ENCODE measurements at places on chromosomes 11 and 22.
A peak's percentile ranks its signal among the peaks of the same experiment; 100 is the strongest.

GRCh38 chr22:44692662-44693007 lies 9.4 kb upstream of the PRR5 start:
- DNase-seq: no peak

GRCh38 chr11:104467404-104467803 lies 303.5 kb upstream of the PDGFD start:
- DNase-seq: no peak

GRCh38 chr11:12377106-12377823 lies at the start of gene PARVA:
PARVA (plus strand) TSS chr11:12377571; CDS start chr11:12377648, 77 bp downstream.
- DNase-seq: no peak

GRCh38 chr11:118128310-118128709 lies 24.3 kb downstream of the SCN4B start:
- no peak for DNase-seq

GRCh38 chr11:57679396-57679795 lies 11.5 kb downstream of the ZDHHC5 start:
- DNase-seq: no peak

GRCh38 chr11:26608507-26609146 lies 36.6 kb upstream of the MUC15 start:
- DNase-seq: no peak

- DNase-seq: no peak
These were observed 147.3 kb downstream of the CCDC34 start for GRCh38 chr11:27215471-27216269.

DNA sequence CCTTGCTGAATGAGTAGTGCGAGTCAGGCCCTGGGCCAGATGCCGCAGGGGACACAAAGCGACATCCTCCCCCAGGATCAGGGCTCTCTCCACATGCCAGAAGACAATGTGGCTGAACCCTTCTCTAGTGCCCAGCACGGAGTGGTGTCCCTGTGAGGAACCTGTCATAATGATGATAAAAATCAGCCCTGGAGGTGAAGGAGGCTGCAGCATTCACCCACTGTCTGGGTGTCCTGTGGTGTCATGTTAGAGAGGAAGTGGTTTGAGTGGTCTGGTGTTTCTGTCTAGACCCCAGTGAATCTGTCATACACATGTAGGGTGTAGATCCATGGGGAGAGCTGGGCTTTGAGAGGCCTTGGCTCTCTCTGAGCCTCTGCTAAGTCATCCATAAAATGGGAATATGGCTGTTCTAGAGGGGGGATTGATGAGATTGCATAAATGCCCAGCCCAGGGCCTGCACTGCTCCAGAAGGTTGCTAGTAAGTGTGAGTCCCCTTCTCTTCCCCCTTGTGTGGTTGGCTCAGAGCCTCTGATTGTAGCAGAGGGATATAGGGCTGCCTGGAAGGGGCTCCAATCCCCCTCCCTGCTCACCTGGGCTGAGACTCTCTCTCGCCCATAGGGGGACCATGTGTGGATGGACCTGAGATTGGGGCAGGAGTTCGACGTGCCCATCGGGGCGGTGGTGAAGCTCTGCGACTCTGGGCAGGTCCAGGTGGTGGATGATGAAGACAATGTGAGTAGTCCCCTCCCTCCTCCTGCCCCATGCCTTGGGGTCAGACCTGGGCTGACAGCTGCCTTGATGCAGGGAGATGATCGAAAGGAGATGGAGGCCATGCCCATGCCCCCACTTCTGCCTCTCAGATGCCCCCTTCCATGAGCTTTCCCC lies 14.3 kb downstream of the MYO7A start:
- no peak for DNase-seq

DNA sequence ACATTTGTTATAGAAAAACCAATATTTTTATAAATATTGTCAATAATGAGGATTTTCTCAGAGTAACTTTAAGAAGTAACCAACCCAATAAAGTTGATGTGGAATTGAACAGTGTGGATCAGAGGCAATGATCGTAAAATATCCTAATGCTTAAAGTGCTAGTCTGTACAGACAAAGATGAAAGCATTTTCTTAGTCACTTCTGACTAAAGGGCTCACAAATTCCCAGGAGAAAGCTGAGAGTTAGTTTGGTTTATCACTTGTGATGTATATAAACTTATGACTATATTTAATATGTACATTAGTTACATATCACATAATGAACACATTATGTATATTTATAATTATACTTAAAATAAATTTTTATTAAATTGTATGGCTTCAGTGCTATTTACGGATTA lies 25.4 kb upstream of the DDI1 start:
- DNase-seq: no peak

GRCh38 chr11:129372609-129373488 lies 2.8 kb upstream of the BARX2 start:
- DNase-seq: no peak

GRCh38 chr11:11808992-11809615 lies 32.7 kb upstream of the USP47 start:
- no peak for DNase-seq

DNA sequence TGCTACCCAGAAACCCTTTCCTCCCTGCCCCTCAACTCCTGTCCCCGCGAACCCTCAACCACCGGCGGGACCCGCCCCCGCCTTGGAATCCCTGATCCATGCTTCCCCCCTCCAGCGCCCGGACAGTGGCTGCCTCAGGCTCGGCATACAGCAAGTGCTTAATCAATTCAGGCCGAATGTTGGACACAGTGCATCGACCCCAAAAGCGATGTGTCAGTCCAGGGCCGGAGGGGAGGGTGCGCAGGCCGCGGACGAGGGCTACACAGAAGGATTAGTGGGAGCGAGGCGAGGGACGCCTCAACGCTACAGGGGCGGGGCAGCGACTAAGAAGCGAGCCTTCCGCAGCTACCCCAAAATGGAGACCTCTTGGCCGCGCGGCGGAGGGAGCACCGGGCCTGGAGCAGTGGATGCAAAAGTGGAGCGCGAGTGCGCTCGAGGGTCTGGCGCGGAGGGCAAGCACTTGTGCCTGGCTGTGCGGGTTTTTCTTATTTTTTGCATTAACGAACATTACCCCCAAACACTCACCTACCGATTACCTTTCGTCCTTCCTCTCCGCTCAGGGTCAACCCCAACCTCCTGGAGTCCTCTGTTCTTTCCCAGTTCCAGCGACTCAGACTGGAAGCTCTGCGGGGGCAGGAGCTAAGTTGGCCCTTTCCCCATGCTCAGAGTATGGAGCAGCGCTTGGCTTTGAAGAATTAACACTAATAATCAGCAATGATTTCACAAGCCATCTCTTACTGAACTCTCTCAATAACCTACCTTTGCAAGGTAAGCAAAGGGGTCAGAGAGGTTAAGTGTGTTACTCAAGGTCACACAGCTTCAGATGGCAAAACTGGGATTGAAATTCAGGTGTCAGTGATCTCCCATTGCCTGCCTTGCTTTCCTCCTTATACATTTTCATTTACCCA lies 30.0 kb upstream of the WNT11 start:
- no peak for DNase-seq

GRCh38 chr11:1693327-1694063 lies 3.5 kb upstream of the KRTAP5-6 start:
- DNase-seq: no peak

DNA sequence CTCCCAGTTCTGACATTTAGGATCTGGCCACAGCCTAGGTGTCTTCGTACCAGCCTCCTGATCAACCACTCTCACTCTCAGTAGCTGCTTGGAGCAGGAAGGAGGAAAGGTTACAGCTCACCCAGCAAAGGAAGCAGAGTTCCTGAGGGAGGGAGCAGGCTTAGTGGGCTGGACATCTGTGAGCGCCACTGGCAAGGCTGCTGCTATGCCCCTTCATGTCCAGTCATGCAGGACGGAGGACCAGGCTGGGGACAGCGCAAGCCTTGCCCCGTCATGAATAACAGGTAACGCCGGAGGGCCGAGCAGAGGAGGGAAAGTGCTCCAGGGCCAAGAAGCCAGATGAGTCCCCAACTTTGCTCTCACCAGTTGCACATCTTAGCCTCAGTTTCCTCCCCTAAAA lies 25.8 kb downstream of the TPST2 start:
- DNase-seq: no peak

- DNase-seq: no peak
These were observed 258.0 kb downstream of the FAT3 start for GRCh38 chr11:92482492-92483060.

- peak; percentile 90 for DNase-seq
These were observed 7.8 kb downstream of the MYEOV start for GRCh38 chr11:69301455-69302401.

- no peak for DNase-seq
These were observed 145.2 kb downstream of the FBXO7 start for GRCh38 chr22:32619614-32620426.

GRCh38 chr22:30205281-30206115 lies 41.1 kb downstream of the LIF start:
- DNase-seq: no peak

DNA sequence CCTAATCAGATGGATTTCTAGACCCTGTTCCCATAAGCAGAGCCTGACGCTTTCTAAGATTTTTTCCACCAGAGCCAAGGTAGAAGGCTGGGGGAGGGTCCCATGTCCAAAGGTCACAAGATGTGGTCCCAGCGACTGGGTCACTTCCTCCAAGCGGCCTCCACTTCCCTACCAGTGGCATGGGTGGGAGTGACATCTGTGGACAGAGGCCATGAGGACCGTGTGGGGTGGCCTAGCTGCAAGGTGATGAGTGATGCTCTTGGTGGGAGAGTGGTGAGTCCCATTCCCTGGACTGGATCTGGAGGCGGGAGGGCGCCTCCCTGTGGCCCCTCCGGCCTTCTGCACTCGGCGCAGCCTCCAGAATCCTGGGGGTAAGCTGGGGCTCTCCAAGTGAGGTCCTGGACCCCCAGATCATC lies 32.4 kb upstream of the PRR5 start:
- no peak for DNase-seq

GRCh38 chr11:112902361-112903011 lies 58.7 kb upstream of the NCAM1 start:
- no peak for DNase-seq

GRCh38 chr11:117020287-117020686 lies 77.9 kb downstream of the SIK3 start:
- no peak for DNase-seq

DNA sequence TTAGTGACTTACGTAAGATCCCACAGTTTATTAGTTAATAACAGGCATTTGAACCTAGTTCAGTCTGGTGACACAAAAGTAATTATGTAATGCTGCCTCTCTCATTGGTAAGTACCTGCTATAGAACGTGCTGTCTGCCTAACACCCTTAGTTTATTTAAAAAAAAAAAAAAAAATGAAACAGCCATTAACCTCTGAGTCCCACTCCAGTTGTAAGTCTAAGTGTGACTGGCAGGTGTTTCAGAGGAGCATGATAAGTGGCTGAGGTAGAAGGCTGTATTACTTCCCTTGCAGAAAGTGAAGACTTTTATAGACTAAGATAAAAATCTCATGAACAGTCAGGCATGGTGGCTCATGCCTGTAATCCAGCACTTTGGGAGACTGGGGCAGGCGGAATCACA lies 140.5 kb downstream of the TRIM44 start:
- DNase-seq: no peak

DNA sequence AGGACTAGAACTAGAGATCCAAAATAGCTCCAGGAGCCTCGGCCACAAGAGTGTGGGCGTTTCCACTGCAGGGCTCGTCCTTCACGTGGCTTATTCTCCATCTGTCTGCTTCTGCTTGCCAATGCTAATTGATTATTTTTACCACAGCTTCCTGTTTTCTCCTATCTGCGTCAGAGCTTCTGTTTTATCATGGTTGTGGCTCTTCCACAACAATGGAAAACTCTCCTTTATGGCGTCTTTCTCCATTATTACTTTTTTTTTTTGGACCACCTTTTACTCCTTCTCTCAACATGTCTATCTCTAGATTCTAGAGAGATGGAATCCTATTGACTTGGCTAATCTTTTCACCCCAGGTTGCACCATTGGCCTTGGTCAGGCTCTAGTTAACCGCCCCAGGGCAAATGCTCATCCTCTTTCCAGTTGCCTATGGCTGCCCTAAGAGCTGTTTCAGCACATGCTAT lies 25.9 kb downstream of the CAT start:
- DNase-seq: no peak

DNA sequence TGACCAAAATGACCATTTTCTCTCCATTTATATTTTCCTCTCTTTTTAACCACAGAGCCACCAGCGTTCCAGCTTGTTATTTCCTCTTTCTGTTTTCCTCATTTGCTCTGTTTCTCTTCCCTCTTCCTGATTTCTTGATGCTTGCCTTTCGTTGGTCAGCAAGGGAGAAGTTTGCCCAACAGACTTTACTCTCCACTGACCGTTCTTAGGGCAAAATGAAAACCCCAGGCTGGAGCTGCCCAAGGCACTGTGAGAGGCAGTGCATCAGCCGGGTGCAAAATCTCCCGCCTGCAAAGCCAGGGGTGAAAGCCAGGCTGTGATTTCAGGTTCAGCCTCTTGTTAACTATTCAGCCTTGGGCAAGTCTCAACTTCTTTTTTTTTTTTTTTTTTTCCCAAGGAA lies 26.1 kb upstream of the APLP2 start:
- DNase-seq: no peak

GRCh38 chr11:71304045-71304444 lies 51.7 kb upstream of the SHANK2 start:
- no peak for DNase-seq

- DNase-seq: peak; percentile 88
These were observed 2.7 kb upstream of the NEAT1 start for GRCh38 chr11:65419772-65420481.

DNA sequence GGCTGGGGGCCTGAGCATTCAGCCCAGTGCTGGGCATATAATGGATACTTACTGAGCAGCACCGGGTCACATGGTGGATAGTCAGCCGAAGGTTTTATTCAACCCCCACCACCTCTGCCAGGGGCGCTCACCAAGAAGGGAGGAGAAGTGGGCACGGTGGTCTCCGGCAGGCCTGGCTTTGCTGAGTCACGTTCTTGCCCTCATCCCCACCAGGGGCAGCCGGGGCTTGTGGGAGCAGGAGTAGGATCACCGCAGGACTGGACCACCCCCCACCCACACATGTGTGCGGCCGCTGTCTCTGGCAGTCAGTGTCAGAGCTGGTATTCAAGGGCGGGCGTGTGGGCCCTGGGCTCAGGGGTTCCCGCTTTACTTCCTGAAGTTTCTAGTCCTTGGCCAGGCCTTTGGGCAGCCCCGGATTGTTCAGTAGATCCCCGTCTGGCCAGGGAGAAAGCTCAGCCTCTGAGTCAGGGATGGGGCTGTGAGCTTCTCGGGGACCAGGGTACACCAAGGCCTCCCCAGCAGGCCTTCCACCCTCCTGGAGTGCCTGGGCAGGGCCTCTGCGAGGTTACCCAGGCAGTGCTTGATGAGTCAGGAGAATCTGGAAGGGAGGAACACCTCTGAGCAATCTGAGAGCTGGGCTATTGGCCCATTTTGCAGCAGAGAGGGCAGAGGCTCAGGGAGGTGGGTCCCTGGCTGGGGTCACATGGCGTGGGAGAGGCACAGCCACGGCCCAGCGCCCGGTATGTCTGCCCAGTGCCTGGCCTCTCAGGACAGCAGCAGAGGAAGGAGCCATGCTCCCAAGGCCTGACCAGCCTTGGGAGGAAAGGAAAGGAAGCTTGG lies 60.6 kb downstream of the RTL6 start:
- no peak for DNase-seq
